Right kidney (tissue), 9 donors: ENCODE measurements at places on chromosomes 7 and 10.

GRCh38 chr7:52257890-52258289 lies 777.5 kb upstream of the POM121L12 start:
- DNase-seq, result no peak

DNA sequence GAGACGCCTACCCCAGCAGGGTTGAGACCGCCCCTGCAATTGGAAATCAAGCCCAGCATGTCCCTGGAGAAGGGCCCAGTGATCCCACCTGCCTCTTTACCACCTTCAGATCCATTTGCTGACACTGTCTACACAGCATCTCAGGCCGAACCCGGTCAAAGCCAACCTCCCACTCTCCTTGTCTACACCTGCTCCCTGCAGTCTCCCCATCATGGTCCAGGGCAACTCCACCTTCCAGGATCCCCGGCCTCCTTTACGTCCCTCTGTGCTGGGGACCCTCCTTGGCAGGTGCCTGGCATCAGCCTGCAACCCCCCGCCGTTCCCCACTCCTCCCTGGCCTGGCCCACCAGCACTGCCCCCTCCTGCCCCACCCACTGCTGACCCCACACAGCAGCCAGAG lies 227.2 kb downstream of the PAXIP1 start:
- no peak for DNase-seq

GRCh38 chr7:127754457-127754856 lies 102.5 kb downstream of the SND1 start:
- no peak for DNase-seq

DNA sequence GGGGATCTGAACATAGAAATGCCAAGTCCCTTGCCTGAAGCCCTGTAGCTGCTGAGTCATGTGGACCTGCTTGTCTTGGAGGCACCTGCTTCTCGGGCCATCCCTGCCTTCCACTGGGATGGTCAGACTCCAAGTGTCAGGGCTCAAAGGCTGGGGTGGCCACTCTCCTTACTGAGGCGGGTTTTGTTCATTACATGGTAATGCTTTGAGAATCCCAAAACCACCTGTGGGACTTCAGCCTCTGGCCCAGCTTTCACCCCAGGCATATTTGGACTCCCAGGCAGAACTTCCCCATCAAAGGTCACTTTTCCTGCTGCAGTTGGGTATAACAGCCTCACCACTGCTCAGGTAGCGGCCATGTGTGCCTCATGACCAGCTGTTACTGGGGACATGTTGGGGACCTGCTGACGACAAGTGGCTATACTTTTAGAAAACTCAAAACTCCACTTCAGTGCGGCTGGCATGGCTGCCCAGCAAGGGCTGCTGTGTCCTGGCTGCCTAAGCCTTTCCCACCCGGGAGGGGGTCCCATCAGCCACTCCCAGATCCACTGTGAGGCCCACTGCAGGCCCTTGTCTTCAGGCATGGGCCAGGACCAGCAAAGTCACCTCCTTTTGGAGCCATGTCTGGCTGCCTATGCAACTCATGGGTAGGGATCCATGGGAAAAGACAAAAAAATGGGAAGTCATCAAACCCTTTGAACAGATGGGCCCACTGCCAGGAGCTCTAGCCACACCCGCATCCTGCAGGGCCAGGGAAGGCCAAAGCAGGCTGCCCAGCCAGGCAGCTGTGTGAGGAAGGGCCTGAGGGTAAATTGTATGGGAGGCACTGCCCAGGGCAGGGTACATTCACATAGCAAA lies 96.7 kb downstream of the ARHGAP22 start:
- DNase-seq, result no peak

DNA sequence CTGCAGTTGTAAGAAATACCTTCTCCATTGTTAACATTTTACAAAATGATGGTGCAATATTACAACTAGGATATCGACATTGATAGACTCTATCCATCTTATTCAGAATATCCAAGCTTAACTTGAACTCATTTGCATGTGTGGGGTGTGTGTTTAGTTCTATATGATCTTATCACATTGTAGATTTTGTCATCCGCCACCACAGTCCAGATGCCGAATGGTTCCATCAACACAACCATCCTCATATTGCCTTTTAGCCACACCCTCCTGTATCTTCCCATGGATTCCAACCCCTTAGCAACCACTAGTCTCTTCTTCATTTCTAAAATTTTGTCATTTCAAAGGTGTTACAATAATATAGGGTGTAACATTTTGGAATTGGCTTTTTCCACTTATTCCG lies 452.9 kb upstream of the AKR1E2 start:
- DNase-seq, result no peak

DNA sequence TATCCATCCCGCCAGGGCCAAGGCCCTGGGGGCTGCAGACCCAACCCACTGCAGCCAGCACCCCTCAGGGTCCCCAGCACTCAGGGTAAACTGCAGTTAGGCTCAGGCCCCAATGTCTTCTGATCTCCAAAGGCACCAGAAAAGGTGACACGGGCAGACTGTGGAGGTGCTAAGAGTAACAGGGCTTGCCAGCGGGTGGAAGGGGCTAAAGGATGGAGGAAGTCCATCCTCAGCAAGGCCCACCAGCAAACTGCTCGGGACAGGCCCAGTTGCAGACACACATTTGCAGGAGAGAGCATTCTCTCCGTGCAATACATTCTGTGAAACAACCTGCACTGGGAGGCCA lies 95.6 kb upstream of the DDC start:
- DNase-seq, result no peak

GRCh38 chr7:66928388-66928787 lies 7.4 kb downstream of the TMEM248 start:
- no peak for DNase-seq

GRCh38 chr7:102934239-102934638 lies 21.4 kb downstream of the LRRC17 start:
- no peak for DNase-seq

GRCh38 chr7:99794585-99795502 lies 10.9 kb upstream of the CYP3A4 start:
- DNase-seq, result no peak

- DNase-seq, result no peak
Observed at GRCh38 chr7:110470420-110470819, 620.5 kb upstream of the LRRN3 start.

DNA sequence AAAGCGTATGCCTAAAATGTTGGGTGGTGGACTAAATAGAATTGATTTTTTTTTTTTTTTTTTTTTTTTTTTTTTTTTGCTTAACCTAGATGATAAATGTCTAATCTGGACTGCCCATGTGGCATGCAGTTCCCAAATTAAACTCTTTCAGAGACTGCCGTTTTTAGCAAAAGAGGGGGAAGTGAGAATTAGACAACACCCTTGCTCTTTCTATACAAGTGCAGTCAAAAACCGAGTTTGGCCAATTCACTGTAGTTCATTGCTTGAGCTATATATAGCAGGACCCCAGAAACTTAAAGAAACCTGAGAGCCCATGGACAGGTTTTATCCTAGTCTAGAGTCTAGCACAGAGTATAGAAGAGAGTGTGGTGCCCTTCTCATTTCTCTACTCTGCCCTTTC lies 141.9 kb downstream of the GRM3 start:
- no peak for DNase-seq

GRCh38 chr7:17844514-17845196 lies 95.6 kb downstream of the SNX13 start:
- no peak for DNase-seq

DNA sequence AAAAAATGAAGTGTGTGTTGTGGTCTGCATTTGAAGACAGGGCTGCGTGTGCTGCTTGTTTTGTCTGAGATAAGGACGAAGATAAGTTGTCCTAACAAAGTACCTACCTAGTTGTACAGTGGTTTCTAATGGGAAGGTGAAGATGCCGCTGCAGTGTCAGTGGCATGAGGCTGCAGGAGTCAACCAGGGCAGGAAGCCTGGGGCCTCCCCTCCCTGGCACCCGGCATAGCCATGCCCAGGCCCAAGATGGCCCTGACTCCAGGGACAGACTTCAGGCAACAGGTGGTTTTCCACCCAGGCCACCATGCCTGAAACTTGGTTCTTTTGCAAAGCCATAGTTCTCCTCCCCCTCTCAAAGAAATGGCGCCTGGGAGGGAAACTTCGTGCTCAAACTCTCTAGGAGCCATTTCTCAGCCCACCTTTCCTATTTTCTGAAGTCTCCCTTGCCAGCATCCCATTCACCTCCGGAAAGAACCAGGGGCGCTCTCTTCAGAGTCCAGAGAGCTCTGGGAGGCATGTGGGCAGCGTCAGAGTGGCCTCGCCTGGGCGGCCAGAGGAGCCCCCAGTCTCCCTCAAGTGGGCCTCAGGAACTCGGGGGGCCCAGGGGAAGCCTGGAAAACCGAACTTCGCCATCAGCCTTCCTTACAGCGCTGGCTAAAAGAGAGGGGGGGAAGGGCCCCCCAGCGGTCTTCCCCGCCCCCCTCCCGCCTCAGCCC lies 2.1 kb upstream of the KAT6B start:
- DNase-seq, result peak; percentile 67

DNA sequence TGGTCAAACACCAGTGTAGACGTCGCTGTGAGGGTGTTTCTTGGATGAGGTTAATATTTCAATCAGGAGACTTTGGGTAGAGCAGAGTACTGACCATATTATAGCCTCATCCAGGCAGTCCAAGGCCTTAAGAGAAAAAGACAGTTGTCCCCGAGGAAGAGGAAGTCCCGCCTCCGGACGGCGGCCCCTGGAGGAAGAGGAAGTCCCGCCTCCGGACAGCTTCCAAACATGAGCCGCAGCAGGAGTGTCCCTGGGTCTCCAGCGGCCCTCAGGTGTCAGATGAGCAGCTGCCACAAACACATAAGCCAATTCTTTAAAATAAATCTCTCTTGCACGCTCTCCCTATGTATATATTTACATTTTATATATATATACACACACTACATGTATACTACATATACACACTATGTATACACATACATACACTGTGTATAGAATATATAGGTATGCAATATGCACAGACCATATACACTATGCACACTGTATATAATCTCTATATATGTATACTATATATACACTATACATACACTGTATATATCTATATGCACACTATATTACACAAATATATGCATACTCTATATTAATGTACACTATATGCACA lies 37.5 kb downstream of the PWWP2B start:
- no peak for DNase-seq

DNA sequence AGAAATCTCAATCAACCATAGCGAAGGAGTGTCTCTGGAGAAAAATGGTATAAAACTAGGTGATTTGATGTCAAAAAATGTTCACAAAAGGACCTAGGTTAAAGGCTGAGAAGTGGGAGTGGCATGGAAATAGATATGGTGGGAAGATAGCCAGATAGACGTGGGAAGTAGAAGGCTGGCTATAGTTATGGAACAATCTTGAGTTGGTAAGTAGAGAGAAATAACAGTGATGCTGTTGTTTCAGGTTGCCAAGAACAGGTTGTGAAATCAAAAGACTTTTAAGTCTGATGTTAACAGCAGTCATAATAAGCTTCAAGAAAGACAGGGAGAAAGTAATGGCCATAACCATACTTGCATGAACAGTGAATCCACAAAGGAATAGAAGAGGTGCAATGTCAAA lies 106.1 kb upstream of the RSU1 start:
- DNase-seq, result no peak

- DNase-seq, result no peak
Observed at GRCh38 chr7:111329367-111330234, 232.7 kb downstream of the IMMP2L start.

- no peak for DNase-seq
Observed at GRCh38 chr10:28569506-28570159, 36.7 kb downstream of the WAC start.

DNA sequence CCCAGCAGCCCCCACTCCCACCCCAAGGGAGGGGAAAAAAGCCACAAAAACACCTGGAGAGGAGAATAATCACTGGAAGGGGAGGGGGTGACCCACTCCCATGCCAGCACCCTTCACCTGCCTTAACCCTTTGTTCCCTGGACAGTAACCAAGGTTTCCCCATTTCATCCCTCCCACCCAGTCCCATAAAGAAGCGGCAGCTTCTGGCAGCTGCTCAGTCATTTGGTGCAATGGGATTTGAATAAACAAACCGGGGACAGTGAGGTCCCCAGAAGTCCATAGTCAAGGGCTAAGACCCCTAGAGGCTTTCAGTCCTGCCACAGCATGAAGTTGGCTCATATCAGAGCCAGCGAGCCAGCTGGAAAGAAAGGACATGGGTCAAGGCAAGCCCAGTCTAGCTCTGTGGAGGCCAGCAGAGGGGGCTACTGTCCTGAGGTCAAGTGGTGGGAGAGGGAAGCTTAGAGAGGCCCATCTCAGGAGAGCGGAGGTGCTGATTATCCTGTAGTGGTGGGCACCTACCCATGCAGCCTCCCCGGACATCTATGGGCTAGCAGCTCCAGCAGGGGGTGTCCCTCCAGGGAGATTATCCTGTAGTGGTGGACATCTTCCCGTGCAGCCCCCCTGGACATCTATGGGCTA lies 58.9 kb upstream of the LBX1 start:
- DNase-seq, result peak; percentile 44

DNA sequence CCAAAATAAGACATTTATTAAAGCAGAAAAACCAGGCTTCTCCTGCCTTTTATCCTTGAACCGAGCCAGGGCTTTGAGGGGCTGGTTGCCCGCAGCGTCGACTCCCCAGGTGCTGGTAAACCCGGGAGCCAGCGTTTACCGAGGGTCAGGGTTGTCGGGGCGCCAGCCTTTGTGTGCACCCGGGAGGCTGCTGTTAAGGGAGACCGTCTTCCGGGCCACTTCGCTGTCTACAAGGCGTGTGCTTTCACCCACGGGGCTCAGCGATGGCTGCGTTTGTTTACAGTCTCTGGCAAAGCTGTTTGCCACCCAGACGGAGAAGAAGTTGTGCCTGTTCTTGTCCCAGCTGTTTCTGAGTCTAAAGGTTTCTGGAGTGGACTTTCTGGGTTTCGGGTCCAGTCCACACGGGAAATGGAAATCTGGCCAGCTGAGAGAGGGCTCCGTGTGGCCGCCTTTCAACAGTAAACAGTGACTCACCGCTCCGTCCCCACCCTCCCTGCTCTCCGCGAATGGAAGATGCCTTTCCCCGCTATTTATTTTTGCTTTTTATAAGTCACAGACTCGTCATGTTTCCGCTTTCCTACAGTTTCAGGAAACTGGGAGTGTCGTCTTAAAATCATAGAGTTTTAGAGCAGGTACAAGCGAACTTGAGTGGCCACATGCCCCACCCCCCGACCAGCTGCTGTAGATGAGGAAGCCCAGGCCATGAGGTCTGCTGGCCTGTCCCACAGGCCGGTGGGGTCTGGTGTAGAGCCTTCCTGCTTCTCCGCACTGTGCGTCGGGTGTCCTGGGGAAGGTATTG lies 2.2 kb downstream of the MAFK start:
- peak; percentile 60 for DNase-seq

DNA sequence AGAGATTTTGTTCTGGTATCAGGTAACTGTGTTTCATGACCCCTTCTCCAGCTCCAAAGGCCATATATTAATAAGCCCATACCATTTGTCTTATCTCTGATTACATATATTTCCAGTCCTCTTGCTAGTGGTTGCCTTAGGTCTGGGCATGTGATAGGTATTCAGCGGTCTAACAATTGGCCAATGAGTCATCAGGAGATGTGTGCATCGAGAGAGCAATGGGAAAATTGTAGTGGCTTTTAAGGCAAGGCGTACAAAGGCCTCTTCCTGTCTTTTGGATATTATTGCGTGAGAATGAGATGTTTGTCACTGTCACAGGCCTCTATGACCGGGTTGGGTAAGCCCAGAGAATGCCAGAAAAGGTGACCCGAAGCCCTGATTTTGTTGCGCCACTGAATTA lies 38.6 kb upstream of the SFRP5 start:
- DNase-seq, result no peak

- no peak for DNase-seq
Observed at GRCh38 chr10:32271617-32272016, 75.3 kb downstream of the EPC1 start.
